Activated CD8-positive, alpha-beta memory T cell treated with anti-CD3 and anti-CD28 coated beads for 4 hours (primary cell): ENCODE measurements at places on chromosomes 2 and 18.

DNA sequence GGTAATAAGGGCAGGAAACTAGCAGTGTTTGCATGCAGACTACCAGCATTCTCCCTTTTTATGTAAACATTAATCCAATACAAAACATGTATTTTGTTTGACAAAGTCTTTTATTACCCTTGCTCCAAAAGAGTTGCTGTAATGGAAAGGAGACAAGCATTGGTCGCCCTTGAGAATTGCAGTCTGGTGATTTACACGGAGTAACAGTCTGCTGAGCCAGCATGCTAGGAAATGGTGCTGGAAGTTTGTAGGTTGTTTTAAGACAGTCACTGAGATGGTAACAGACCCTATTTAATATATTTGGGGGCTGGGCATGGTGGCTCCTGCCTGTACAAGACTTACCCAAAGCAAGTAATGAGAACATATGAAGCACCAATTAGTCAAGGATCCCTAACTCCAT, 2.8 kb upstream of the PRKCE start:
- no peak for DNase-seq

GRCh38 chr18:58288921-58289797, 245.1 kb downstream of the NEDD4L start:
- DNase-seq, result no peak

DNA sequence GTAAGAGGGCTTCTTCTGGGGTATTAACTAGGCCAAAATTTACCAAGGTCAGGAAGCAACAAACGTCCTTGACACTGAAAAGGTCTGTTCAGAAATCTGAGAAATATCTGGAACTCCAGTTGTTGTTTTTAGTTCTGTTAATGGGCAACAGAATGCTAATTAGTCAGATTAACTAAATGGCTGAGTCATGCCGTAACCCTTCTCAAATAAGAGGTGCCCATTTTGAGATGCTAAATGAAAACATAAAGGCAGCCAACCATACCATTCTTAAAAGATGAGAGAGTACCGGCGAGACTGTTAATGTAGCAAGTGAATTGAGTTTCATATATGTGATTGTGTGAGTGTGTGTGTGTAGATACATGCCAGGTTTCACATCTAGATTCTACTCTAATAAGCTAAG, 147.9 kb upstream of the GAREM1 start:
- DNase-seq, result no peak

- no peak for DNase-seq
Measured at GRCh38 chr2:128590309-128591021, 271.8 kb upstream of the HS6ST1 start.

- no peak for DNase-seq
Measured at GRCh38 chr2:119771331-119771730, 11.6 kb downstream of the PTPN4 start.

DNA sequence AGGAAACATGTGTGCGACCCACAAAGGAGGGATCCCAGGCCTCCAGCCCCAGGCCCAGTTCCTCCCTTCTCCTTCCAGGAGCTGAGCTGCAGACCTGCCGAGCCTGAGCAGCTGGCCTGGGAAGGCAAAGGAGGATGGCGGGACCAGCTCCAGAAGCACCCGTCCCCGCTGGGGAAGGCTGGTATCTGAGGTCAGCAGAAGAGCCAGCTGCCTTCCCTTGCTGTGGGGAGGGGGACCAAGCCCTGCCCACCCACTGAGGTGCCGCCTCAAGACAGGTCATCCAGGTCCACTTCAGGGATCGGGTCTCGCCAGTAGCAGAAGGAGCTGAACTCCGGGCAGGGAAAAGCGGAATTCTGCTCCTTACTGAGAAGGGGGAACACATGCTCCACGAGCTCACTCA, 73.2 kb downstream of the EMILIN2 start:
- no peak for DNase-seq

DNA sequence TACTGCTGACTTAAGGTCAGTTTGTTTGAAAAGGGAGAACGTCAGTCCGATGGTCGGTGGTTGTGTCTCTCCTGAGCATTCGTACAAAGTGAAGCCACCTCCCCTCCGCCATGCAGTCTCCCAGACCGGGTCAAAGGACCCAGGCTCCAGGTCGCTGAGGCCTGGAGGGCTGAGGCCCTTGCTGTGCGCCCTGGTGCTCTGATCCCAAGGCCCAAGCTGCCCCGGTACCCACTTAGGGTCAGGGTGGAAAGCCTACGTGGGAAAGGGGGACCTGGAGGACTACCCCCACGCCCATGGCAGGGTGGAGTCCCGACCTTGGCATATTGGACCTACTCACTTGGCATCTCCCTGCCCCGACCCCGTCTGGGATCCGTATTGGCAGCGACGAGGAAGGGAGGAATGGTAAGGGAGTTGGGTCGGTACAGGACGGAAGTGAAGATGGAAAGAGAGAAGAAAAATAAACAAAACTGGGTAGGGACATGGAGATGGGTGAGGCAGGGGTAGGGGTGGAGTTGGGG, 8.0 kb upstream of the SIX3 start:
- DNase-seq, result no peak

- DNase-seq, result no peak
Measured at GRCh38 chr18:22344445-22344844, 73.3 kb downstream of the CTAGE1 start.

DNA sequence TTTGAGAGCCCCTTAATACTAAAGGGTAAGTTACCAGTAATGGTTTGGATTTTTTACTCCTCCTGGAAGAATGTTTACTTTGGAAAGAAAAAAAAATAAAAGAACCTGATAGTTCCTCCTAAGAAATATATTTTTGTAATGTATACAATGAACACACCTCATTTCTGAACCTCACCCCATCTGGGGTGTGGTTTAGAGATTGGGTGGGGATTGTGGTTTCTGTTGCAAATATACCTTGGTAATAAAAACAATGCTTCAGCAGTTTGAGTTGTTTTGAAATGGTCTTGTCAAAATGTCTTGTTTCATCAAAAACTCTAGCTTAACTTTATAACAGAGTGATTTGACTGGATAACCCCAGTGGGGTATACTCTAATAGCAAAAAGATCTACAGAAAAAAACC, 448.9 kb upstream of the MEIS1 start:
- DNase-seq, result no peak

GRCh38 chr18:68699043-68699442, 15.9 kb downstream of the TMX3 start:
- DNase-seq, result no peak

GRCh38 chr2:237546876-237547395, 19.4 kb upstream of the PRLH start:
- DNase-seq, result no peak

DNA sequence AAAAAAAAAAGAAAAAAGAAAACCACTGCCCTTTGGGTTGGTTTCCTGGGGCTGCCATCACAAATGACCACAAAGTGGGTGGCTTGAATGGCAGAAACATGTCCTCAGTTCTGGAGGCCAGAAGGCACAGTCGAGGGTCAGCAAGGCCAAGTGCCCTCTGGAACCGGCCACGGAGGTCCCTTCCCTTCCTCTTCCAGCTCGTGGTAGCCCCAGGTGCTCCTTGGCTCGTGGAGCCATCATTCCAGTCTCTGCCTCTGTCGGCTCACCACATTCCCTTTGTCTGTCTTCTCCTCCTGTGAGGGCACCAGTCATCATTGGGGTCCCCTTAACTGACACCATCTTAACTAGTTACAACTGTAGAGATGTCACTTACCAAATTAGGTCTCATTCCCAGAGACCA, 8.5 kb upstream of the NFATC1 start:
- no peak for DNase-seq

- no peak for DNase-seq
Measured at GRCh38 chr2:220837226-220837625, 734.9 kb downstream of the EPHA4 start.

DNA sequence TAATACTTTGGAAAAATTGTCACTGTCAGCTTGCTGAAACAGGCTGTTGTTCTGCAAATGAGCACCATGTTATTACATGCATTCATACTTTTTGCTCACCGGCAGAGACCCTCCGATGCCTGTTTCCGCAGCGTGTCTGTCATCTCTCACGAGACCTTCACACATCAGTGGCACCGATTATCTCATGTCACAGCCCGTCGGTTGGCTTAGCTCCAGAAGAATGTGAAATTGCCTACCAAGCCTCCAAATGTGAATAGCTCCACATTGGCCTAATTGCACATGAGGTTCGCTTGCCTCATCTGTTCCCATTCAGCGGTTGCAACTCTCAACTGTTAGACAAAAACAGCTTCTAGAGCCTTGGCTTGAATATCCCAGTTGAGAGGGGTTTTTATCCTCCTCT, 233.0 kb downstream of the ACTR3 start:
- no peak for DNase-seq

- no peak for DNase-seq
Measured at GRCh38 chr2:62738981-62739936, 33.7 kb downstream of the EHBP1 start.

DNA sequence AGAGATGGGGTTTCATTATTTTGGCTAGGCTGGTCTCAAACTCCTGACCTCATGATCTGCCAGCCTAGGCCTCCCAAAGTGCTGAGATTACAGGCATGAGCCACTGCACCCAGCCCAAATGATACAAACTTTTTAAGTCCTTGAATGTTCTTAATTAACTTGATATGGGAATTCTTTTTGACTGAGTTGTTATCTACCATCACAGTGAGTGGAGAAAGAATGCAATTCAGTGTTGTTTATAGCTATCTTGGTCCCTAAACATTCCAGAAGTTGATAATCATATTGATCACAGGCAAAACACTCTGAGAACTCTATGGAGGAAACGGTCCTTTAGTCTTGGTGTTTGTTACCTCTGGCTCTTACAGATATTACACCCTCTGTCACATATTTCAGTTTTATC, 1072.5 kb downstream of the SUCLG1 start:
- no peak for DNase-seq

GRCh38 chr18:34805103-34805877, 95.2 kb downstream of the DTNA start:
- no peak for DNase-seq

DNA sequence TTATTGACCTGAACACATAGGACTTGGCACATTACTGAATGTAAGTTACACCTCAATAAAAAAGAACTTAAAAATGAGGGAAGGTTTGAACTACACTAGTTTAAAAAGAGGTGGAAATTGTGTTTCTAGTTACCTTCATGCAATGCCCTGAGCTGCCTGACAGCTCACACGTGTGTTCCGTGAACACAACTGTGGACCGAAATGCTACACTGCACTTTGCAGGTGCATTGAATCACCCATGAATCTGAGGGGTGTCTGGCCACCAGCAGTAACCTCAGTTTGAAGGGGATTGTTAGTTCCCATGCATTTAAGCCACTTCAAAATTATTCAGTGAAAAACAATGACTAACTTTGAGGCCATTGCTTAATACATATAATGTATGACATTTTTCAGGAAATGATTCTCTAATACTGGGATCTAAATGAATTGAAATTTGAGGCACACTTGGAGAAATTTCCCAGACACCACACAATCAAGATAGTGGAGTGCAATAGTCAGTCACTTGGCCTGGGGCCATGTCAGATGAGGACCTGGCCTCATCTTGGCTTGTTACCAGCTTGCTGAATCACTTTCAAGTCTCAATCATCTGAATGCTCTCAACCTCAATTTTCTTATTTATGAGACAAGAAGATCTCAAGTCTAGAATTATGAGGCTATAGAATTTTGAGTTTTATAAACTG, 59.3 kb downstream of the MYL12B start:
- no peak for DNase-seq

DNA sequence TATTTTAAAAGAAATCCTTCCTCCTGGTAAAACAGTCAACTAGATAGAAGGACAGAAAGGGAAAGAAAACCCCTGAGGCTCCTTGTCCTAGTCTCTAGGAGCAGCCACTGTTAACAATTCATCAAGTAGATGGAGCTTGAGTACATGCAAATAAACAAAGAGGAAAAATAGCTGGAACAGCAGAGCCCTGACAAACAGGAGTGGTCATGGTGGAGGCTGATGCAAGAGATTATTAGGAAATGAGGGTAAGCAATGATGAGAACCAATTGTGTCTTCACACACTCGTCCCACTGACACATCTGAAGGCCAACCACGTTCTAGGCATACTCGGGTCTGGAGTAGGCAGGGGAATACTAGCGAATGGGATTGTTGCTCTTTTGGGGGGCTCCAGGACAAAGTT, 9.2 kb downstream of the DLGAP1 start:
- no peak for DNase-seq

DNA sequence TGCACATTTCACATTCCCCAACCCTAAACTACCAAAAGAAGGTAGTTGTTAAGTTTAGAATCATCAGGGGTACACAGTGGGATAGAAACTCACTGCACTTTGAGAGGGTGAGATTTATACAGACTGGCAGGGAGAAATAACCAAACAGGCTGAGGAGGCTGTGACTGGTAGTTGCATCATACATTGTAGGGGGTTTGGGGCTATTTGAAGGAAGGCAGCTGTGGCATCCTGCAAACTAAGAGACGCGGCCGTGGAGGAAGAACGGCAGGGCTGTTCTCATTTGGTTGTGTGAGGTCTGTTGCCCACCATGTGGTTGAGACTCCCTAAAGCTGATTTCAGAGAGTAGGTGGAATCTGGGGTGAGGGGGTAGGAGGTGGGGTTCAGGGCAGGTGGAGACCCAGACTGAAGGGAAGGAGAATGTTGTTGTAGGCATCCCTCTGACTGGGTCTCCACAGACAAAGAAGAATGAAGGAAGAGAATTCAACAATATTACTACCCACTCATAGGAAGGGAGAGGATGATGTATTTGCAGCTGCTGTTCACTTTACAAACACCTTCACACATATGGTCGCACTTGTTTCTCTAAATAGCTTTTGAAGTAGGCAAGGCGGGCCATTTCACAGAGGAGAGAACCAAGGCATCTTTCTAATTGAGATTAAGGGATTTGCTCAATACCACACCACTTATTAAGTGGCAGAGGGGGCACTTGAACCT, 170.9 kb upstream of the SIX2 start:
- DNase-seq, result no peak

GRCh38 chr2:134212746-134213145, 41.1 kb upstream of the MGAT5 start:
- DNase-seq, result no peak

GRCh38 chr2:61763605-61764034, 90.2 kb downstream of the FAM161A start:
- DNase-seq, result no peak

- no peak for DNase-seq
Measured at GRCh38 chr2:180970016-180970415, 10.4 kb upstream of the UBE2E3 start.

GRCh38 chr2:98926601-98927000, 9.4 kb downstream of the CRACDL start:
- DNase-seq, result no peak

GRCh38 chr18:37673671-37674070, 108.1 kb upstream of the CELF4 start:
- DNase-seq, result no peak

DNA sequence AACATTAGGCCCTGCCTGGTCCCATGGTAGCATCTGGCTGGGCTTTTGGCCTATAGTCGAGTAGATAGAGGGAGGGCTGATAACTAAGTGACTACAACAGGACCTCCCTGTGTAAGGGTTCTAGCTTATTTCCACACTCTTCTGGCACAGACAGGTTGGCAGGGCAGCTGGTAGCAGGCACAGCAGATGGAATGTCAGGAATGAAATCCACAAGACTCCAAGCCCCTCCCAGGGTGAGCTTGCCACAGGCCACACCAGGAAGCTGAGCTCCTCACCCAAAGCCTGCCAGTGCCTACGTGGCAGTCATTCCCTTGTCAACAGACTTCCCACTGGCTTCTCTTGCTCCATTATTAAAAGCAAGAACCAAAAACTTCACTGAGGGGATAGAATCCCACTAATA, 20.7 kb upstream of the C1QL2 start:
- DNase-seq, result no peak
